ENCODE measurements at places on chromosomes 1 and 21.
A peak's percentile ranks its signal among the peaks of the same experiment; 100 is the strongest.

- no peak for DNase-seq
These were observed 35.0 kb upstream of the RD3 start for GRCh38 chr1:211527006-211527405.

DNA sequence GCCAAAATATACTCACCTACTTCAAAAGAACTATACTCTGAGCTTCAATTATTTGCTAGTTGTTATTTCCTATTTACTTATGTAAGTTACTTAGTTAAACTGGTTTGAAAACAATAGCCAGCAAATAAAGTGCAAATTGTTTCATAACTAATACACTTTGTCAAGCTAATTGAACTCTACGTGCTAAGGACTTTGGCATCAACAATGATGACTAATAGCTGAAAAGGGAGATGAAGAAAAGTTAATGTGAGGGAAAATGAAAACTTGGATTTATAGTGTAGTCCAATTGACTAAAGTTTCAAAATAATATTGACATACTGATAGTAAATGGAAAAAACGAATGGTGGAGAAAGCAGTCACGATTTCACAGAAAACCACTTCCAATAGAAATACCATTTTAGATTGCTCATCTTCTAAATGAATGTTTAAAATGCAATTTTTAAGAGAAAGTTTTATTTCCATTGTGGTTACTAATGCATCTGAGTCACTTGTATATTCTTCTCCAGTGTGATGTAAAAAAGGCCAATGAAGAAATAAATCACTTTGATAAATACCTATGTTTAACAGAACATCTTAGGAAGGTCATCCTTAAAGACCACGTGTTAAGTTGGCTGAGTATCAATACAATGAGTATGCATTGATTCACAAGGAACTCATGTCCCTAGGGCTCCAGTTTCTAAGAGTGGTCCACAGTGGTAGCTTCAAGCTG, 455.2 kb downstream of the LTN1 start:
- DNase-seq, result peak; percentile 82

GRCh38 chr21:39518055-39518846, 66.5 kb downstream of the SH3BGR start:
- DNase-seq, result peak; percentile 47

- no peak for DNase-seq
These were observed 63.4 kb upstream of the PDE4B start for GRCh38 chr1:65729259-65729658.

- no peak for DNase-seq
These were observed 80.7 kb downstream of the TBX15 start for GRCh38 chr1:118907466-118907865.

GRCh38 chr1:182622901-182623528, 18.8 kb upstream of the RGS16 start:
- no peak for DNase-seq
